Activated naive CD4-positive, alpha-beta T cell treated with anti-CD3 and anti-CD28 coated beads for 36 hours (primary cell): ENCODE measurements at places on chromosomes 16 and 17.

DNA sequence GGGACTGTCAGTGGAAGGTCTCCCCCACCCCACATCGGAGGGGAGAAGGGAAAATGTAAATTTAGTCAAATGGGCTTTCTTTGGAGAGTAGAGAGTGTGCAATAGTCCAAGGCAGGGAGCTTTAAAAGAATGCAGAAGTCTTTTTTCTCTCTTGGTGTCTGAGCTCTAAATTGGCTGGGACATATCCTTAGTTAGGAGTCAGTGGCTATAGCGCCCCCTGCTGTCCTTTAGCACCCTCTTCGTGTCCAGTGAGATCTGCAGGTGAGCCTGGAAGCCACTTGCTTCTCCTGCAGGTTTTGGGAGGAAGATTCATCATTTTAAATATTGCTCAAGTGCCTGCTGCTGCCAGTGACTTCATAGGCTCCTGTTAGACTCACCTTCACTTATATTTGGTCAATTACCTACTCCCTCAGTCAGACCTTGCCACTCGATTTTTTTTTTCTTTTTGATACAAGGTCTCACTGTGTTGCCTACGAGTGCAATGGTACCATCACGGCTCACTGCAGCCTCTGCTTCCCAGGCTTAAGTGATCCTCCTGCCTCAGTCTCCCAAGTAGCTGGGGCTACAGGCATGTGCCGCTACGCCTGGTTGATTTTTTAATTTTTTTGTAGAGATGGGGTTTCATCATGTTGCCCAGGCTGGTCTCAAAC, 174.8 kb downstream of the PRKCB start:
- no peaks in the 10 kb centered on the region for H3K36me3 ChIP-seq
- H3K27ac ChIP-seq, result no peak overlapping the region
- no peaks in the 10 kb centered on the region for H3K27me3 ChIP-seq
- peaks cover 43% of the 10 kb centered on the region for H3K4me1 ChIP-seq
- peak; percentile 93 for DNase-seq

DNA sequence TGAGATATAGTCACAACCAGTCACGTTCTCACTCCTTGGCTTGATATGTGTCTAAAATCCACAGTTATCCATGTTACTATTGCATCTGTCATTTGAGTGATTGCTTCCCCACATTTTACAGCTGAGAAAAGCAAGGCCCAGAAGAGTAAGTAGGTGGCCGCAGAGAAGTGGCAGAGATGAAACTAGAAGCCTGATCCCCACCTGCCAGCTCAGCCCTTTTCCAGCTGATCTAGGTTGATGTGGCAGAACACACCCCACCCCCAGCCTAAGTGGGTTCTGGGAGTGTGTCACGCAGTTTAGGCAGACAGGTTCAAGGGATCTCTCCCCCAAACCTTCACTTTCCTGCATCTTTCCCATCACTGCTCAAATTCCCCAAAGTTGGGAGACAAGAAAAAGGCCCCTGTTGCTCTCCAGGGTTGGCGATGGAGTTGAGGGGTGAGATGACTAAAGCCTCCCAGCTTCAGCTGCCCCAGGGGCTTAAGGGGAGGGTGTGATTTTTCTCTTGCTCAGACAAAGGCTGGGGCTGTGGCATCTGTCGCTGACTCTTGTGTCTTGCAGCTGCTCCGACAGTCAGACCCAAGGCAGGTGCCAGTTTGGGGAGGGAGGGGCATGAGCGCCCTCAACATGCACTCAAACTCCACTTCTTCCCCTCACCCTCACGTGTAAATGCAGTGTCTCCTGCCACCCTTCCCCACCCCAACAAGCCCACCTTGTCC, 48.9 kb upstream of the LHX1 start:
- H3K27ac ChIP-seq, result no peak overlapping the region
- DNase-seq, result no peak
- H3K4me1 ChIP-seq, result no peaks in the 10 kb centered on the region
- no peaks in the 10 kb centered on the region for H3K36me3 ChIP-seq
- peaks cover 9% of the 10 kb centered on the region for H3K27me3 ChIP-seq

DNA sequence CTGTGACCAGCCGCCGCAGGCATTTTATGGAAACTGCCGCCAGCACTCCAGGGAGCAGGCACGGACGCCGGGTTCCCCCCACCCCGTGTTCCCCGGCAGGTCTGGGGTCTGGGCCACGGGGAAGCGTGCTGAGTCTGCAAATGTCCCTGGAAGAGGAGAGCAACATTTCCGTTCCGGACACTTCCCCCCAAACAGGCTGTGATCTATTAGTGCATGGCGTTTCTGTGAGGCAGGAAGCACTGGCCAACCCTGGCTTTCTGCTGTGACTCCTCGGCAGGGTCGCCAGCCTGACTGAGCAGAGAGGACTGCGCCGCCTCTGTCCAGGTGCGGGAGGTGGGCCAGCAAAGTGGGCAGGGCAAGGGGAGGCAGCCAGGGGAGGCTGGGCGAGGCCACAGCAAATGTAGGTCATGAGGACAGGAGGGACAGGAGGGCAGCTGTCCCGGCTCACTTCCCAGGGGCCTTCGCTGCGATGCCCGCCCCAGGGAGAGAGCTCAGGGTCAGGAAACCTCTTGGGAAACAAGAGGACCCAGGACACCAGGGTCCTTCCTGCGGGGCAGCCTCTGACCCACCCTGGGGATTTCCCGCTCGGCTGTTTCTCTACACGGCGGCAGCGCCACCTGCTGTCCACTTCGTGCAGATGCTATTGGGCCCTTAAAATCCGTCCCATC, 9.5 kb downstream of the FOXF1 start:
- peaks cover 51% of the 10 kb centered on the region for H3K27me3 ChIP-seq
- H3K4me3 ChIP-seq, result no peak overlapping the region
- no peak overlapping the region for H3K27ac ChIP-seq
- no peaks in the 10 kb centered on the region for H3K36me3 ChIP-seq

- no peak for DNase-seq
- H3K27me3 ChIP-seq, result no peaks in the 10 kb centered on the region
- H3K36me3 ChIP-seq, result no peaks in the 10 kb centered on the region
- H3K4me1 ChIP-seq, result peaks cover 30% of the 10 kb centered on the region
Measured at GRCh38 chr16:68372806-68373205, 62.0 kb downstream of the PRMT7 start.
